Stimulated activated CD4-positive, alpha-beta T cell treated with anti-CD3 and anti-CD28 coated beads, Interleukin-1b, Interleukin-23, amount 100 ng/mL, for 24 hours (primary cell): ENCODE measurements at places on chromosomes 5 and 9.

GRCh38 chr5:73096239-73096575, 24.2 kb upstream of the TMEM171 start:
- DNase-seq = no peak

GRCh38 chr5:143056339-143056704, 286.1 kb downstream of the ARHGAP26 start:
- DNase-seq = no peak

GRCh38 chr9:69085569-69086283, 50.2 kb downstream of the FXN start:
- no peak for DNase-seq

DNA sequence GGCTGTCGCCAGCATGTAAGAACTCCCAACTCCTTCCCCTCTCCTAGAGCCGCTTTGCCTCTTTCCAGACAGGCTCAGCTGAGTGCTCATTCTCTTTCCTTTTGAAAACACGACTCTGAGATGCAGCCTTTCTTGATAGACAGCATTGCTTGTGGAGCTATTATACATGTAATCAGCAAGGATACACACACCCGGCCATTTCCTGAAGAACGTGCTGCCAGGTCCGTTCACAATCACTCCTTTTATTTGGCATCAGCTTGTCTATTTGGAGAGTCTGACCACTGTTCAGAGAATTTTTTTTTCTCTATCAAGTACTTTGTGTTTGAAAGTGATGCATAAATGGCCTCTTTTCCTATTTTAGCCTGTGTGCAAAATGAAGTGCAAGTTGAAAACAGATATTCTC, 328.7 kb downstream of the MARCHF11 start:
- DNase-seq = no peak

- DNase-seq = no peak
Observed at GRCh38 chr5:84748313-84748712, 363.6 kb upstream of the EDIL3 start.

DNA sequence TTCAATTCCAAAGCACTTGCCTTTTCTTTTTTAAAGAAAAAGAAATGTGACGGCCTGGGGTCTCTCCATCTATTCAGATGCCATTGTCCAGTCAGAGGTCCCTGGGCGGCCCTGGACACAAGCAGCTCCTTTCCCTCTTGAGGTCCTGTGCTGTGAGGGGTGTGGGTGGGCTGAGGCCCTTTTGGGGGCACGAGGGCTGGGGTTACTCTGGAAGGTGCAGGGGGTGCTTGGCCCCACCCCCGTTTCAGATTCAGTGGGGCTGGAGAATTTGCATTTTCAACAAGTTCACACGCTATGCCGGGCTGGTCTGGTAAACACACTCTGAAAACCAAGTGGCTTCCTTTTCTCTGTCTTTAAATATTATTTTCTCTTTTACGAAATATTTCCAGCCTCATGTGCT, 91.4 kb upstream of the PHYKPL start:
- DNase-seq = no peak

DNA sequence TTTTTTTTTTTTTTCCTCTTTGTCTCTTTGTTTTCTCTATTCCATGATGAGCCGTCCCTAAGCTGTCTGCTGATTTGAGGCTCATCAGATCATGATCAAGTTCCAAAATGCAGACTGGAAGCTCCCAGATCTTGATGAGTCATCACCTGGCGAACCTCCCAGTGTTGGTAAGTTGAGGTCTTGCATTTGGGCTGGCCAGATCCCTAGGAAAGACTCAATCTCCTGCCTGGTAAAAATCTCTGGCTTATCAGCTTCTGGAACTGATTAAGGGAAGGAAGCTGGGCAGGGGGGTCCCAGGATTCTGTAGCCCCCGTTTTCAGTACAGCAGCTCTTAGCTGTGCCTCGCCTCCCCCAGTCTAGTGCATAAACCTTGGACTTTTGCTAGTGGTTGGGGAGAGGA, 69.0 kb downstream of the TSPAN17 start:
- no peak for DNase-seq

DNA sequence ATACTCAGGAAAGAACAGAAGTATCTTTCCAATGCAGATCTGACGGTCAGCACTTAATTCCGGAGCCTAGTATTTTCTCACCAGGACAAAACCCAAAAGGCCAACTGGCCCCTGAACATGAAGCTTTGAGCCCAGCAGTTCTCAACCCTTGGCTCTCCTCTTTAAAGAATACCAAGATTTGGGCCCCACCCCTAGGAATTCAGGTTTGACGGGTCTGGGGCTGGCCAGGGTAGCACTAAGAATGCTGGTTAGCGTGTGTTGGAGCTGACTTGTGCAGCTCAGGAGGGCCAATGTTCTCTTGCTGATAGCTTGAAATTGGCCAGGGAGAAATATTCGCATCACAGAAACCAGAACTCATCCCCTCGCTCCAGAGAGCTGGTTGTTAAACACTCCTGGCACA, 88.3 kb upstream of the PTCH1 start:
- DNase-seq = no peak

- no peak for DNase-seq
Observed at GRCh38 chr9:137463931-137464290, 4.8 kb upstream of the NSMF start.

- DNase-seq = no peak
Observed at GRCh38 chr9:16236882-16237281, 633.6 kb downstream of the BNC2 start.

DNA sequence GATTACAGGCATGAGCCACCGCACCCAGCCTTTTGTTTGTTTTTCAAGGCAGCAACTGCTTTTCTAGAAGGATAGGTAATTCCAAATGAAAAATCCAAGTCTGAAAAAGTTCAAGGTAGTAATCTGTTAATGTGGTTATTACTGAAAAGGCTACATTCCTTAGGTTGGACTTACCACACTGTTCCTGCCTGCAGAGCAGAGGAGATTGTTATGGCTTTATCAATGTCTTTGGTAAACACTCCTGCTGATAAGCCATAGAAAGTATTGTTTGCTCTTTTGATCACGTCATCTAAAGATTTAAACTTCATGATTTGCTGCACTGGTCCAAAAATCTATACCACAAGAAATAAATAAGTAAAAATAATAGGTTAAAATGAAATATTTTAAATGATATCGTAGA, 43.4 kb downstream of the ALDH1A1 start:
- no peak for DNase-seq
